SW 1271 (cell line): ENCODE measurements at places on chromosomes 7 and 10.

GRCh38 chr7:116554911-116555310, 30.1 kb downstream of the CAV1 start:
- no peak for DNase-seq

- no peak for DNase-seq
Observed at GRCh38 chr7:140972876-140973829, 41.6 kb downstream of the MRPS33 start.

- no peak for DNase-seq
Observed at GRCh38 chr10:132328738-132329137, 3.3 kb upstream of the LRRC27 start.

- no peak for DNase-seq
Observed at GRCh38 chr10:72079356-72079755, 9.0 kb downstream of the SPOCK2 start.

GRCh38 chr7:152342796-152343195, 93.0 kb downstream of the KMT2C start:
- DNase-seq = no peak

DNA sequence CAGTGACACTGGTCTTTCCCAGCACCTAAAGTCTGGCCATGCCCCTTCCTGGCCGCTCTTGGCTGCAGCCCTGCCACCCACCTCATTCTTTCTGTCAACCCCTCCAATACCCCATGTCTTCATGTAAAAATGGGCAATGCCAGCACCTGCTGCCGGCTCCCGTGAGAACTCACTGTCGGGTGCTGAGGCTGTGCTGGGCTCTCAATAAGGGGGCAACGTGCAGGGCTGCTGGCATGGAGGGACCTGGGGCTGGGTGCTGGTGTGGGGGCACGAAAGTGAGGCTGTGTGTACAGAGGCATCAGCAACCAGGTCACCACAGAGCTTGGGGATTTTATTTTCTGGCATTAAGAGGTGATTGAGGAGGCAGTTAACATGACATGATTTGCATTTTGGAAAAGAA, 65.3 kb downstream of the ALOX5 start:
- no peak for DNase-seq

GRCh38 chr7:132145466-132145865, 430.8 kb downstream of the PLXNA4 start:
- no peak for DNase-seq

DNA sequence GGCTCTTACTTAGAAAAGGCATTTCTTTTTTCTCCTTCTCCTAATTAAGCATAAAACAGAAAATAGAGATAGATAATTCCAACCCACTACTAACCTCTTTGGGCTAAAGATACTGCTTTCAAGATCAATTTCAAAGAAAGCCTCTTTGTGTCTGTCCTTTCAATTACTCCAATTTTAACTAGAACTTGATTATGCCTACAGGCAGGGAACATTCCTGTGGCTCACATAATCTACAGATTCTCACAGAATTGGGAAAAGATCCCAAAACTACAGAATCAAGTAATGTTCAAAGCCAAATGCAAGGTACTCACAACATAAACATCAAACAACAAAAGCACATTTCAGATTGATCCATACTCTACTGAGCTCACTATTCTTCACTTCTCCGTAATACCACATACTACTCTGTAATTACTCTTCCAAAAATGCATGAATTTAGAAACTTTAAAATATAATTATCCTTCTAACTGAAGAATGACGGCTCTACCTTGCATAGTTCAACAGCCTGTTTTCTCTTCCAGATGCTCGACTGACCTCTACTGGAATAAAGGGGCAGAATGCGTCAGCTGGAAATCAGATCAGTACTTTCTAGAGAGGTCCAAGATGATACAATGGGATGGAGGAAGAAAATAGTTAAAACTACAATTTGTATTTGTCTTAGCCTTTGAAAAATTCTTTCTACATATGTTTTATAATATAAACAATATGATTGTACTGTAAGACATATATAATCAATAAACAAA, 3.9 kb downstream of the MTERF1 start:
- DNase-seq = no peak

- no peak for DNase-seq
Observed at GRCh38 chr10:96660297-96660696, 60.0 kb downstream of the PIK3AP1 start.

- no peak for DNase-seq
Observed at GRCh38 chr7:144720149-144720548, 115.7 kb downstream of the TPK1 start.

- no peak for DNase-seq
Observed at GRCh38 chr10:64773357-64773756, 1252.2 kb downstream of the REEP3 start.

- DNase-seq = no peak
Observed at GRCh38 chr10:14560274-14560673, 214.4 kb downstream of the FAM107B start.

DNA sequence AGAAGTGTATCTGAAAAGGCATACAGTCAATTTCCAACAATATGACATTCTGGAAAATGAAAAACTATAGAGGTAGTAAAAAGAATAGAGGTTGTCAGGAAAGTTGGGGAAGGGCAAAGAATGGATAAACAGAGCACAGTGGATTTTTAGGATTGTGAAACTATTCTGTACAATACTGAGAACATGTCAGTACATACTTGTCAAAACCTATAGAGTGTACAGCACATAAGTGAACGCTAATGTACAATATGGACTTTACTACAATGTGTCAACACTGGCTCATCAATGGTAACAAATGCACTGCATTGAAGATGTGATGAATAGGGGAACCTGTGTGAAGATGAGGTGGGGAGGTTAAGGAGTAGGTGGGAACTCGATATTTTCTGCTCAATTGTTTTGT, 483.0 kb upstream of the PFKP start:
- no peak for DNase-seq

GRCh38 chr10:35533565-35533964, 71.6 kb upstream of the GJD4 start:
- DNase-seq = no peak

DNA sequence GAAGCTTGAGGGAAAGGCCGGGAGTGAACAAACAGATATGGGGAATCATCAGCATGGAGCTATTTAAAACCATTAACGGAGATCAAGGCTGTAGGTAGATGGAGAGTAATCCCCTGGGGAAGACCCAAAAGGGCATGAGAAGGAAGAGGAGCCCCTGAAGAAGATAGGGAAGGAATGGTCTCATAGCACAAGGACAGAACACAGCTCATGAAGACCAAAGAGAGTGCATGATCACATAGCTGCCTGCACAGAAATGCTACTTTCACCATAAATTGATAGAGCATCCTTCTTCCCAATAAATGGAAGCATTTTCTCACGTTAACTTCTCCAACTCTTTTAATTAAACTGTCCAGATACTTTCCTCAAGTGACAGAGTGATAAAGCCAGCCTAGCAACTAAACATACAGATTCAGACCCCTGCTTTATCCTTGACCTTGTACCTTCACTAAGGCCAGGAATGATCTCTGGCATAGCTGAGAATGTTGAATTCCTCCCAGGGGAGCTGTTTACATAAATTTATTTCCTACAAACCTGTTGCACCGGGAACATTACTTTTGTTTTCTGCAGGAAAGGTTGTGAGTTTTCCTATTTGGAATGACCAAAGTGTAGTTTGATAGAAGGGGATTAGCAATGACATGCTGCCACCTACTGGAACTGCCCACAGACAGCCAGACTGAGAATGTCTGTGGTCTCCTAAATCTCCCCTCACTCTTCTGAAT, 110.8 kb upstream of the LRGUK start:
- no peak for DNase-seq

- no peak for DNase-seq
Observed at GRCh38 chr7:5590596-5591277, 167.1 kb upstream of the TNRC18 start.

GRCh38 chr10:79047875-79048638, 20.7 kb upstream of the ZMIZ1 start:
- no peak for DNase-seq

GRCh38 chr7:37590824-37591223, 92.7 kb upstream of the GPR141 start:
- no peak for DNase-seq

DNA sequence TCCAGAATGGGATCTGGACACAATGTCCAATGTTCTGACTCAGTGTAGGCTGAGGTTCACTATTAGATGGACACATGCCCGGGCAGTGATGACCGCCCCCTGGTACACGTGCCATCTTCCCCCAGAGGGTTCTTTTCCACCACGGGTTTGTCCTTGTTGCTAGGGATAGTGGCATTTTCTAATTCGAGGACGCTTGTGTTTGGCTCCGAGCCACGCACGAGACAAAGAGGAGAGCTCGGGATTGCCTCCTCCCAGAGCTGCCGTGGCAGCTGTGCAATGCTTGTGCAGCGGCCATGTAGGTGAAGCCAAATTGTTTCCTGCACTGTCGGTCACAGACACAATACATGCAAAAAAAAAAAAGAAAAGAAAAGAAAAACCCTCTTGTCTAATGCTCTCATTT, 207.5 kb downstream of the PAXIP1 start:
- no peak for DNase-seq

GRCh38 chr7:83640731-83641537, 8.0 kb downstream of the SEMA3E start:
- DNase-seq = no peak

GRCh38 chr10:116109881-116110280, 163.1 kb downstream of the GFRA1 start:
- DNase-seq = no peak

GRCh38 chr10:24848195-24848594, 104.2 kb downstream of the PRTFDC1 start:
- DNase-seq = no peak

- no peak for DNase-seq
Observed at GRCh38 chr7:67371429-67372305, 375.0 kb downstream of the TYW1 start.

DNA sequence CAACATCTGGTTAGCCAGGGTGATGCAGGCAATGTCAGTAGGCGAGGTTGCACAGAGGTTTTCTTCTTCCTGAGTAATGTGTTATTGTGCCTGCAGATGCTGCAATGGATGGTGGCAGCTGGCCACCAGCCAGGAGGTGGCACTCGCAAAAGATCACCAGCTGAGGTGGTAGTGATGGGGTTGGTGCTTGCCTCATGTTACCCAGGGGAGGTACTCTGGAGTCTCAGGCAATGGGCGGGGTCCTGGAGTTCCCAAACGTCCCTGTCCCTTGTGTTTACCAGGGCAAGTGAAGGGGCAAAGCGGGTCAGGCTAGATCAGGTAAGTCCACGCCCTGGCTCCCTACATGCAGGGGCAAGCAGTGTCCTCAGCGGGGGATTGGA, 21.1 kb downstream of the CLRN3 start:
- no peak for DNase-seq

DNA sequence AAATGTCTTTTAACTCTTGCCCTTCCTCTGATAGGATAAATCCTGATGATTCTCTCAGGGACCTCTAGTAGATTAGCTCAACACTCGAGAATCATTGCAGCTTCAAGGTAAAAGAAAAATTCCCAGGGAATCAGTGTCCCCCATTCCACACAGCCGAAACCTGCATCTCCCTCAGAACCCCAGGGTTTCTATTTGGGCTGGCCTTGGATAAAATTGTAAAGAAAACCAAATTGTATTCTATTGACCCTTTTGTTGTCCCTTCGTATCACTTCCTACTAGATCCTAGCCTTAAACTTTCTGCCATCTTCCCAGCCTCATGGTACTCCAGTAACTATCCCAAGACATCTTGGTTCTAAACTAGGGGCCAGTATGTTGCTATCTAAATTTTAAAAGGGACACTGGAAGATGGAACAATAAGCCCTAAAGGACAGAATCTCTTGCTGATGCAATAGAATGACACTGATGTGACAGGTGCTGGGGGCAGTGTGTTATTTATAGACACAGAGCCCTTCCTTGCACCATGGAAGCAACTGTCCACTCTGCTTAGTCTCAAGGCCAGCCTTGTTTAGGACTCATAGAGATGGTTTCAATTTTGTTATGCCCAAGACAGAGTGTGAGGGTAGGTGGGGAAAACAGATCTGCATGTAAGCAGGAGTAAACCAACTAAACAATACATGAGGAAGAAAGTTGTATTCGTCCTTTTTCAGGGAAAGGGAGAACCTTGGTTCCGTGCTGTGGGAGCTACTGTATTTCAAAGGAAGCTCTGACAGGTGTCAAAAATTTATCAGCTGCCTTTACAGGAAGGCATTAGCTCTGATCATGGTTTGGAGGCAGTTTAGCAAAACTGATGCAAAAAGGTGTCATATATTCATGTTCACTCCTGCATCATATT, 7.6 kb downstream of the ASB15 start:
- no peak for DNase-seq

- DNase-seq = no peak
Observed at GRCh38 chr7:40761762-40762560, 627.2 kb downstream of the SUGCT start.

GRCh38 chr10:124063750-124064603, 29.4 kb downstream of the CHST15 start:
- DNase-seq = no peak

DNA sequence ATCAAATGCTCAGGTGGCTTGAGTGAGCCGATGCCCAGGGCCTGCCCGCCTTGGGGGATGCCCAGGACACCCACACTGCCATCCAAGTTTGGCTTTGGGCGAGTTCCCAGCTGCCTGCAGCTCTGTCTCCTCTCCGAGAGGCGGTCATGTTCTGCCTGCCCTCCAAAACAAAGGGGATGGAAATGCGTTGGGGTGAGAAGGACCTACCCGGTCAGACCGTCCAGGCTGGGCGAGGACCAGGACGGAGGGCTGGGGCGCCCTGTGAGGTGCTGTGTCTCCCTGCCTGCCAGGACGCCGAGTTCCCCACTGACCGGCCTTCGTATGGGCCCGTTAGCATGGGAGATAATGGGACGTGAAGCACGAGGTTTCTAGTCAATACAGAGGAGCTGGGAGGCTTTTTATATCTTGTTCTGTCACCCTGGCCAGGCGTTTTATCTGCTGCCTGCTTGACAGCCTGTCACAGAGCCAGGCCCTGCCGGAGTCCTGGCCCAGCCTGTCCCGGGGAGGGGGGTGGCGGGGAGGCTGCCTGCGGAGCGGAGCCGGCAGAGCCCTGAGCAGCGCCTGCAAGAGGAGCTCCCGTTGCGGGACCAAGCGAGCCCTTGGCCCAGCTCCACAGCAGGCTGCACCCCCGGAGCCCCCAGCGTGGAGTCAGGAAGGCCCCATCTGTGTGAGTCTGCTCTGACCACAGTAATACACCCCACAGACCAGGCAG, 22.0 kb upstream of the ELFN1 start:
- no peak for DNase-seq

DNA sequence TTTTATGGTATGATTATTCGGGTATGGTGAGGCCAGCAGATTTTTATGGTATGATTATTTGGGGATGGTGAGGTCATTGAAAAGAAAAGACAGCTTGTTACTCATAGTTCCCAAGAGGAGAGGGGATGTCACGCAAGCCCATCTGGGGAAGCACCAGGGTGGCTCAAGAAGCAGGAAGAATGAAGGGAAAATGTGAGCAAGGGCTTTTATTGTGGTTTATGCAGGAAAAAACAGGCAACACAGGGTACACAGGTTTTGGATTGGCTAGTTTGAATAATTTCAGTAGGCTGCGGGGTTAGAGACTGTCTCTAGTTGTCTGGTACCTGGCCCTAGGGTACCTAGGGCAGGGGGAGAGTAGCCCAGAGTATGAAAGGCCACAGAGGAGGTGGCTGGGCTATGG, 26.8 kb upstream of the DGKI start:
- DNase-seq = no peak

GRCh38 chr7:114689406-114689805, 232.5 kb upstream of the MDFIC start:
- DNase-seq = no peak
